ENCODE measurements at places on chromosomes 1 and 21.
A peak's percentile ranks its signal among the peaks of the same experiment; 100 is the strongest.

DNA sequence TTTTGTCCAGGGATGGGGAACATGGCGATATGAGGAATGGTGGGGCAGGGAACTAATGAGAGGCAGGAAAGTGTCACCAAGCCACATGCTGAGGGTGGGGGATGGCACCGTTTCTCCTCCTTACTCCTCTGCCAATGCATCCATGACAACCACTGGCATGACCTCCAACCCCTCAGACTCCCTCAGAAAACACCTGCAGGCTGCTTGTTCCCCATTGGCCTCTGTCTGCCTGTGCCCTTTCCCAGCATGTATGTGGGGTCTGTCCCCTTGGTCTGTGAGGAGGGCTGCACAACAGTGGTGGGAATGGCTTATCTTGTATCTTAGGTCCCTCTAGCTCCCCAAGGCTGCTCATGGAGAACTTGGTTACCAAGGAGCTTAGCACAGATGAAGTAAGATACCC, 137.2 kb upstream of the NGF start:
- no peak for DNase-seq

DNA sequence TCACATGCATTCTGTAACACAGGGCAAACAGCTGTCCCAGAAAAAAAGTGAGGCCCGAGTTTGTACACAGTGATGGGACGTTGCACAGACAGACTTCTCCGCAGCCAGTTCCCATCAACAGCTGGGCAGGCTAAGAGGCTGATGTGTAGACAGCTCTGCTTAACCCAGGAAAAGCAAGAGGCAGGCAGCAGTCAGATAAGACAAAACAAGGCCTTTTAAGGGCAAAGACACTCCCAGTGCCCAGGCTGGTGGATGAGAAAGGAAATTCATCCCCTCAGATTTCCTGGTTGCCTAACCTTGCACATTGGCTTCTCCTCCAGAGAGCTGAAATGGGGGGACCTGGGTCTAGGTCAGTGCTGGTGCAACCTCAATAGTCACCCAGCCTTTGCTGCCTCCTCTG, 17.2 kb upstream of the PHLDA3 start:
- DNase-seq, result no peak

DNA sequence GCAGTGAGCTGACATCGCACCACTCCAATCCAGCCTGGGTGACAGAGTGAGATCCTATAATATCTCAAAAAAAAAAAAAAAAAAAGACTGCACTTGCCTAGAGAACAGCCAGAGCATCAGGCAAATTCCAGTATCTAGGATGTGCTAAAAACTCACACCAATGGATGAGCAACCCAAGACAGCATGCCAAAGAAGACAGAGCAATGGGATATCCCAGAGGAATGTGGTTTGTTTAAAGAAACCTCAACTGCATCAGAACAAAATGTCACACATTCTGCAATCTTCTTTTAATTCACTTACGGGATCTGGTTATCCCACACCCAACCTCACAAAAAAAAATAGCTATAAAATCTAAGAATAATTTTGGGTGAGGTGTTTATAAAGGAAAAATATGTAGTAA, 7.3 kb downstream of the KCNH1 start:
- DNase-seq, result no peak

DNA sequence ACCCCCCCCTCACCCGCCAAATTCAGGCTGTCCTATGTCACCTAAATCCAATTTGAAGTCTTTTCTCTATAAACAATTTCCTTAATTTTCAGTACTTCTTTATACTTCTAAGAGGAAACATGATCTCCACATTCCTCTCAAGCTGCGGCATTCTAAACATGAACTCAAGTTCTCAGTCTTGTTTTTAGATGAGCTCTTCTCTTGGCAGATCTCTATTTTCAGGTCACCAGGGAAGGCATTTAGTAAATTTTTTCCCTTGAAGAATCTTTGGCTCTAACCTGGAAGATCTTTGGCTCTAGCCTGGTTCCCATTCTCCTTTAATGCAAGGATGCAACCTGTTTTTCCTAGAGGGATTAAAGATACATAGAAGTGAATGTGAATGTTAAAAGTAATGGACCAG, 193.4 kb downstream of the ATG4C start:
- DNase-seq, result no peak

DNA sequence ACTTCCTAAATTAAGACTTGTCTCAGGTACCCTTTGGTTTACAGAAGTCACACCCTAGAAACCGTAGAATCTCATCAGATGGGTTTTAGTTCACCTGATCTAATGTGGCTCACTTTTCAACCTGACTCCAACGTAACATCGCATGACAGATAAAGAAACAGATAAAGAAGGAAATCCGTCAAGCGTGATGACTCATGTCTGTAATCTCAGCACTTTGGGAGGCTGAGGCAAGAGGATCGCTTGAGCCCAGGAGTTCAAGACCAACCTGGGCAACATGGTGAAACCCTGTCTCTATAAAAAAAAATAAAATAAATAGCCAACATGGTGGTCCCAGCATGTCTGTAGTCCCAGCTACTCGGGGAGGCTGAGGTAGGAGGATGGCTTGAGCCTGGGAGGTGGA, 97.3 kb downstream of the SPSB1 start:
- no peak for DNase-seq

DNA sequence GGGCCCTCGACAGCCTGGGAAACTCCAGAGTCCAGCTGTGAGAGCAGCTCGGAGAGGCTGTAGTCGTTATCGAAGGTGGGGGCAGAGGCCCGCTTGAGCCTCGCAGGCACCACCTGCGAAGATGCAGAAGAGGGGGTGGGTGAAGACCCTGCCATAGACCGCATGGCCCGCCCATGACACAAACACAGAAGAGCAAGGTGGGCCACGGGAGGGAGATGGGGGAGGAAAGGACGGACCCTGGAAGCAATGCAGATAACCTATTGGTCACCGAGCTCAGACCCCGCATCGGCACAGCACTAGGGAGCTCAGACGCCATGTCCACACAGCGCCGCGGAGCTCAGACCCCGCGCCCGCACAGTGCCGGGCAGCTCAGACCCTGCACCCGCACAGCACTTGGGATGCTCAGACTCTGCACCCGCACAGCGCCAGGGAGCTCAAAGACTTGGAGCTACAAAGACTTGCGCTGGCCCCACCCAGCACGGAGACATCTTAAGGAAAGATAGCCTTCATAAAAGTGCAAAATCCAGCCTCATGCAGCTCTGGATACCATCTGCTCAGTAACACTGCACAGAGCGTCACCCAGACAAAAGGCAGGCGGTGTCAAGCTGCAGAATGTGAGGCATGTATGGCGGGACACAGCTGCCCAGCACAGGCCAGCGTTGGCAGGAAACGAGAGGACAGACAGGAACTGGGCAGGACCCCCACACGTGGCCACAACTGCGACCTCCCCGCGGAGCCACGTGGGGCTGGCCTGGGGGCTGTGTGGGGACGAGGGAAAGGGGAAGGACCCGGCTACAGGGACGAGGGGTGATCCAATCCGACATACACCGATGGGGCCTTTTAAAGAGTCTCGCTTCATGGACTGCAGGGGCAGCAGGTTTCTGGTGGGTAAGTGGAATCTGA, 22.6 kb downstream of the RIPK4 start:
- DNase-seq, result no peak

DNA sequence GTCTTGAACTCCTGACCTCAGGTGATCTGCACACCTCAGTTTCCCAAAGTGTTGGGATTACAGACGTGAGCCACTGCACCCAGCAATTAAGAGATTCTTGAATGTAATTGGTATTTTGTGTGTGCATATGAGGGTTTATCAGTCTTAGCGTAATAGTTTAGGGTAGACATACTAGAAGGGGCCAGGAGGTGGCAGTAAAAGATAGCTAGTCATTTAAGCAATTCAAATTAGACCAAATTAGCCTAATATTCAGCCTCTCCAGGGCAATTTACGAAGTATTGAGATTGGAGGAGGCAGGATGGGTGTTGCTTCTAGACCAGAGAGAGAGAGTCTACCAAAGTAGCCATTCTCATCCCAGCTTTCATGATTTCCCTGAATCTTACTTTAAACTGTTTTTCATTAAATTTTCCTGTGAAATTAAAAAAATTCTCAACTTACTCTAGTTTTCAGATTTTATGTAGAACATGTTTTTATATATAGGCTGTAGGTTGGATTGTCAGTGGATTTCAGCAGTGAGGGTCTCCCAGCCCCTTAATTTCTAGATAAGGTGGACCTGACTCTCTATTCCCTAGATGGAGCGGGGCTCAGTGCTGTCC, 119.7 kb downstream of the HHAT start:
- peak; percentile 89 for DNase-seq

DNA sequence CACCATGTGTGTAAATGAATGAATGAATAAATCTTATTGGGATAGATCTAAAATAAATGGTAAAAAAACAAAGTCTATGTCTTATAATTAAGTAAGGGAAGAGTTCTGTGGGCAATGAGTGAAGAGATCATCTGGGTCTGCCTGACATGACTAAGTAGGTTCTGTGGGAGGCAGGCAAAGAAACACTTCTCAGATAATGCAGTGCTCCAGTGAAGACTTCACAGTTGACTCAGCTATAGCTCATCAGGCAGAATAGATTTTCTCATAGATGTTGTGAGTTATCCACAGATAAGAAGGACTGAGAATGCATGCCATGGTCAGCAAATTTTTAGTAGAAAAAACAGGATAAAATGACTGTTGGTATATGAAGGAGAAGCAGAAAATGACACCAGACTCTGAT, 12.4 kb downstream of the KRTAP22-2 start:
- no peak for DNase-seq

DNA sequence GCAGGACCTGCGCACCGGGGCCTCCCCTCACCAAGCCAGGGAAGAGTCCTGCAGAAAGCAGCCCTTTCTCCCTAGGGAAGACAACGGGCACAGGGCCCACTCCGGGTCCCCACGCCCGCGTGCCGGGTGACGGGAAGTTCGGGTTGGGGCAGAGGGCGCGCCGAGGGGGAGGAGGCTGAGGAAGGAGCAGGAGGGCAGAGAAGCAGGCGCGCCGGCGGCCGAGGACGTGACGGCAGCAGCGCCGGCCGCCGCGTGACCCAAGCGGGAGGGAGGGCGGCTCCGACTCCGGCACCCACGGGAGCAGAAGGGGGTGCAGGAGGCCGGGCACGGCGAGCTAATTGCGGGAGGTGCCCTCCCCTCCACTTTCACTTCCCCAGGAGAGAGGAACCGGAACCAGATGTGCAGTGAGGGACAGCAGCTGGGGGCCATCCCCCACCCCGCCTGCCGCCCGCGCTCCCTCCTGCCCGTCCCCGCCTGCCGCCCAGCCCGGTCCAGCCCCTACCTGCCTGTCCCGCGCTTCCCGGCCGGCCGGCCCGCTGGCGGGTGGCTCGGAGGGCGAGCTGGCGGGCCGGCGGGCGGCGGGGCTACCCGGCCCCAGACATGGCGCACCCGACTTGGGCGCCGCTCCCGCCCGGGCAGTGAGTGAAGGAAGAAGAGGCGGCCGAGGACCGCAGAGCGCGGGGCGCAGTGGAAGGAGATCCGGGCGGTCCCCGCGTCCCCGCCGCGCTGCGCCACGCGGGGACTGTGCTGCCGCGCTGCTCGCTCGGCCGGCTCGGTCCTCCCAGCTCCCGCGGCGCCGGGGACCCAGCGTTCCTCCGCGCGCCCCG, 510 bp downstream of the DENND4B start:
- DNase-seq, result peak; percentile 79

DNA sequence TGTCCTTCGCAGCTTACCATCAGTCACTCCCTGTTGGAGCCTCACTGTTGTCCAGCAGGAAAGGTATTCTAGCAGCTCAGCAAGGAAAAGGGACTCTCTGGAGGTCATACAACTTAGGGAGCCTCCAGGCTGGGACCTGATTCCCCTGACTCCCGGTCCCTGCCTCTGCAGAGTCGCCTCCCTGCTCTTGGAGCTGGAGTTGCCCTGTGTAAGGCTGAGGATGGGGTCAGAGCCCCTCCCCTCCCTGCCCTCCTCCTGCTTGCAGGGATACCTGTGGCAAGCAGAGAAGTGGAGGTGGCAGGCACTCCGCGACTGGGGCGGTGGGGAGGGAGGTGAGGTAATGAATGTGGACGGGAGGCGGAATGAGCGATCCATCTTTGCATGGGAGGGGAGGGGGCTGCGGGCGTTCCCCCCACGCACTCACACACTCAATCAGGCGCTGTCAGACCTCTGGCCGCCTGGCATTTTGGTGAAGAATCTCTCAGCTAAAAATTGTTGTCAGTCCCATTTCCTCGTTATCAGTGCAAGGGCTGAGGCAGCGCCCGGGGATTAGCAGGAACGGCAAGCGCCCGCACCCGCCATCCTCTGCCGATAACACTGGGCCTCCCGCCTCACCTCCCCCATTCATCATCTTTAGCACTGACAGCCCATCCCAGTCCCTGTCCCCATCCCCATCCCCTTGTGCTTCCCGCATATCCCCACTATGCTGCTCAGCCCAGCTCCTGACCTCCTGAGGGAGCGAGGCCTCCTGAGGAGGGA, 64.3 kb downstream of the TMEM53 start:
- peak; percentile 61 for DNase-seq

DNA sequence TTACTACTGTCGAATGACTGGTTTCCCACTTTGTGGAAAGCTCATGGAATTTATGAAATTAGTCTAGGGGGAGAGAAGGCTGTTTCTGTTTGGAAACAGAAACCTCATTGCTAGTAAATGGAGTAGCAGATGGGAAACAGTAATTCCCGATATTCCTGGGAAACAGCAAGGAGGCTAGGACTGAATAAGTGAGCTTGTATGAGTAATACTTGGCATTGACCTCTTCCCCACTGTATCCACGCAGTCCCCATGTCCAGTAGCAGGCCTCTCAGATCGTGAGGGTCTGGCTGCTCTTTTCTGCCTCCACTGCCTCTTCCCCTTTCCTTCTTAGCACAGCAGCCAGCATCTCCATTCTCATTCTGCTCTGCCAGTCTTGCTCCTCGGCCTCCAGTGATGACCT, 75.5 kb downstream of the PRDM2 start:
- no peak for DNase-seq

GRCh38 chr1:207856276-207857023, 54.5 kb downstream of the CD34 start:
- DNase-seq, result no peak

GRCh38 chr21:41763996-41764395, 2.9 kb downstream of the RIPK4 start:
- DNase-seq, result peak; percentile 35

GRCh38 chr1:28601696-28602095, 9.6 kb downstream of the RAB42 start:
- no peak for DNase-seq

DNA sequence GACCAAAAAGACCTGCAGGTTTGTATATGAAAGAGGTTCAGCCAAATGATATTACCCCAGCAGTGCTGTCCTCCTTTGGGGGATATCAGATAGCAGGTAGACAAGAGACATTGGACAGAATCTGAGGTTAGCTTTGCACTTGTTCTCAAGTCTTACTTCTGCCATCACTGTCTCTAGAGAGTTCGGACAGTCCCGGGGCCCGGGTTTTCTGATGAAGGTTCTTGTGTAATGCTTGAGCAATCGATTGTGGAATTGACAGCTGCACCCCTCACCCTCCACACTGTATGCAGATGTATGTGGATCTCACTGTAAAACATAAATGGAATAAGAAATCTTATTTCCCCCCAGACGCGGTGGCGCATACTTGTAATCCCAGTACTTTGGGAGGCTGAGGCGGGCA, 56.2 kb upstream of the MORC3 start:
- DNase-seq, result no peak

- DNase-seq, result no peak
These were observed 103.6 kb downstream of the PTBP2 start for GRCh38 chr1:96825231-96825630.
